M059J (cell line): ENCODE measurements at places on chromosomes 3 and 15.
A peak's percentile ranks its signal among the peaks of the same experiment; 100 is the strongest.

- DNase-seq: peak; percentile 83
These were observed 69.7 kb upstream of the TPM1 start for GRCh38 chr15:62972814-62973213.

GRCh38 chr15:48225771-48226170 is 19.7 kb downstream of the SLC12A1 start:
- DNase-seq: no peak

- DNase-seq: no peak
These were observed 121.6 kb downstream of the ADAMTS17 start for GRCh38 chr15:100220058-100220768.

- no peak for DNase-seq
These were observed 77.2 kb downstream of the IL12A start for GRCh38 chr3:160065786-160066185.

DNA sequence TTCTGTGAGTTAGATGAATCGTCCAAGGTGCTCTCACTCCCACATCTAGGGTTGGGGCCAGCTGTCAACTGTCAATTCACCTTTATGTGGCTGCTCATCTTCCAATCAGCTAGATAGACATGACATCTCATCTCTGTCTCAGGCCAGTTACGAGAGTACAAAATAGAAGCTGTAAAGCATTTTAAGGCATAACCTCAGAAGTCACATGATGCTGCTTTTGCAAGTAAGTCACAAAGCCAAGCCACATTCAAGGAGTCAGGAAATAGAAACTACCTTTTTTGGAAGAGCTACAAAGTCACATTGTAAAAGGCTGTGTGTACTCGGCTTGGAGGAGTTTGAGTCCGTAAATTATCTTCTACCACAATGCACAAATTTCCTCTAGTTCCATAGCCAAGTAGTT is 5.1 kb upstream of the CCR1 start:
- DNase-seq: peak; percentile 17

- peak; percentile 30 for DNase-seq
These were observed 786.4 kb downstream of the MCTP2 start for GRCh38 chr15:95017666-95018328.

GRCh38 chr3:14768881-14769280 is 49.9 kb upstream of the FGD5 start:
- no peak for DNase-seq

GRCh38 chr3:24433838-24434591 is 60.6 kb downstream of the THRB start:
- no peak for DNase-seq

- no peak for DNase-seq
These were observed 106.2 kb downstream of the DGKG start for GRCh38 chr3:186255703-186256331.

DNA sequence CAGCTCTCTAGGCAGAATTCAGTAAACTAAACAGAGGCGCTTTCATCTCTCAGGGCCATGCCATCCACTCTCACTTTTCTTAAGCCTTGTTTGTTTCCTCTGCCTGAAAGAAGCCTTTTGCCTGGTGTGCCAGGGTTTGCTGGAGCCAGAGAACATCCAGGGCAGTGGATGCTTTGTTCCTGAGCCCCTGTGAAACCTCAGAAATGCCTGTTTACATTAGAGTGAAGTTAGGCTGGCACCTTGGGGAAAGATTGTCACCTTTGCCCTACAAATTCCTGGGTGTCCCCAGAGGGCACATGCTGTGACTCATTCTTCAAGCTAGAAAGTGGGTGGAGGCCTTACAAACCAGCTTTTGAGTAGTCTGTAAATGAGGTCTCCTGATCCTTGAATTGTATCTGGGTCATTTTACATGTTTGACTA is 10.7 kb upstream of the TRAK1 start:
- DNase-seq: peak; percentile 95

GRCh38 chr3:192892981-192893700 is 24.5 kb downstream of the MB21D2 start:
- DNase-seq: peak; percentile 100

GRCh38 chr3:35448681-35449080 is 190.6 kb upstream of the ARPP21 start:
- DNase-seq: no peak

DNA sequence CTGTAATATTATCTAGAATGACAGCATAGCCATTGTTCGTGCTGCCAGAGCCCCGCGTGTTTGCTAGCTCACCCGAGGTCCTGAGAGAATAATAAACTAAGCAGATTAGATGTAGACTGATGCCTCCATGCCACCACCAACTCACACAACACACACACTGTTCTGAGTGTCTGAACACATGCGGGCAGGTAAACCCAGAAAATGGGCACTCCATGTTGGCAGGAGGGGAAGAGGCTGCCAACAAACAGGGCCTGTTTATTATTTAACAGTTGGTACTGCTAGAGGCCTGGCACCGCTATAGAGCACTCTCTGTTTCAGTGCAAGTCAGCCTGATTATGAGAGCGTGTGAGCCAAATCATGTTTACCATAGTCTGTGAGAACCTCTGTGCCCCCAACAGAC is 299.0 kb downstream of the ZBTB20 start:
- no peak for DNase-seq

GRCh38 chr3:136437043-136437442 is 186.9 kb downstream of the PCCB start:
- no peak for DNase-seq

DNA sequence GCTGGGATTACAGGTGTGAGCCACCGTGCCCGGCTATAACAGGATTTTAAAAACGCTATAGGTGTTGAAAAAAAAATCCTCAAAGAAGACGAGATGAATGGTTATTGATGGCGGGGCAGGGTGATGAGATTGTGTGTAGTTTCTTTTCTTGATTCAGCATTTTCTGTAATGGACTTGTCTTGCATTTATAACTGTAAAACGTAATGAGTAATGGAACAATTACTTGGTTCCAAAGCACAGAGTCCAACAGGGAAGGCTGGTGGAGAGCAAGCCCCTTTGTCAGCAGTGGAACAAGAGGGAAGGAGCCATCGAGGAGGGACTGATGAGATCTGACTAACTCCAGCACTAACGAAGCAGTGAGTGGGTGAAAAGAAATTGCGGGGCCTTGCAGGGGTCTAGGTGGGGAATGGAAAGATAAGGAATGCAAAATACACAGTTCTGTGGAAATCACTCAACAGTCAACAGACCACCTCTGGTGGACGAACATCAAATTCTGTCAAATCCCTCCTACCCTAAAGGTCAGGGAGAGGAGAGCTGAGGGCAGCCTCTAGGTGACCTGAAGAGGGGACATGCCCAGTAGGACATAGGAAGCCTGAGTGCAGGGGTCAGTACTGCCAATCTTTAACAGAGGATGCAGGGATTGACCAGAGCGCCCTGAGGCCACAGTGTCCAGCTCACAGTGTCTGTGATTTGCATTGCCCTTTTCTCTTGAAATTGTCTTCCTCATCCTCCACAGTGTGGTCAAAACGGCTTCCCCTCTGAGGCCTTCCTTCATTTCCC is 23.1 kb upstream of the CDCP1 start:
- no peak for DNase-seq

- no peak for DNase-seq
These were observed 207.9 kb downstream of the LPP start for GRCh38 chr3:188361888-188362287.

DNA sequence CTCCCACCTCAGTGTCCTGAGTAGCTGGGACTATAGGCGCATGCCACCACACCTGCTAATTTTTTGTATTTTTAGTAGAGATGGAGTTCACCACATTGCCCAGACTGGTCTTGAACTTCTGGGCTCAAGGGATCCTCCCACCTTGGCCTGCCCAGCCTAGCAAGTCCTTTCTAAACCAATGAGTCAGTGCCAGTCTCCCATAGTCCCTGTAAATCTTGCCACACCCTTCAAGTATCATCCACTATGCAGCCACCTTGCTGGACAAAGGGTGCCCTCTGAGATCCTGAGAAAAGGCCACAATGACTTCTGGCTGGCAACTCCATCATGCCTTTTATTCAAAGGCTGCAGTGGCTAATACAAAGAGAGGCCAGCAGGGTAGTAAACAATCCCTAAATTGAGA is 184.0 kb downstream of the ABHD5 start:
- DNase-seq: peak; percentile 42

- no peak for DNase-seq
These were observed 227.1 kb downstream of the RPLP1 start for GRCh38 chr15:69679623-69680228.
